ENCODE measurements at places on chromosomes 4 and X.

DNA sequence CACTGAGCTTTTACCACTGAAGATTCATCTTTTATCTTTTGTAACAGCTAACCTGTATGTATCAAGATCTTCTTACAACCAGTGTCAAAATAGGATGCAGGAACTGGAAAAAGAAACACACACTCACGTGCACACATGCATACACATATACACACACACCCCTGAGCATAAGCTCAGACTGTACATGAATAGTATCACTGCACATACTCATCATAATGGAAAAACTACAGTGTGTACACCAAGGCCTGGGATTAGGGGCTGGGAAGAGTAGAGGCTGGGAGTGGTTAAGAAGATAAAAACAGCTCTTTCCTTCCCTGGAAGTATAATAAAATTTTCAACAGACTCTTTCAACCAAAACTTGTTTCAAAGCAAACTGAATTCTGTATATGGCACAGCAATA, 73.4 kb downstream of the RELL1 start:
- no peak for DNase-seq

DNA sequence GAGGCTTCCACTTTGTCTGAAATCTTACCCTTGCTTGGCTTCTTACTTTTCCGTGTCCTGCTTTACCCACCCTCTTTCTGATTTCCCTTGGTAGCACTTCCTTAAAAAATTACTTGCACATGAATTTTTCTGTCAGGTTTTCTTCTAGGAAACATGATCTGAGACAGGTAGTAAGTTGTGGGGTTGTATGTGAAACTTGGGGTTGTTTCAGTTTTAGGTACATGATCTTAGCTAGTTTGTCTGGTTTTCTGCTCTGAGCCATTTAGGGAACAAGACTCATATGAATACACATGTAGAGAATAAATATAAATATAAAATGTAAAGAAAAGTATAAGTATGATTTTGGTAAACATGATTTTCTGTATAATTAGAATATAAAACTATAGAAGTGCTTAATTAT, 17.4 kb upstream of the ARMCX2 start:
- DNase-seq = no peak

DNA sequence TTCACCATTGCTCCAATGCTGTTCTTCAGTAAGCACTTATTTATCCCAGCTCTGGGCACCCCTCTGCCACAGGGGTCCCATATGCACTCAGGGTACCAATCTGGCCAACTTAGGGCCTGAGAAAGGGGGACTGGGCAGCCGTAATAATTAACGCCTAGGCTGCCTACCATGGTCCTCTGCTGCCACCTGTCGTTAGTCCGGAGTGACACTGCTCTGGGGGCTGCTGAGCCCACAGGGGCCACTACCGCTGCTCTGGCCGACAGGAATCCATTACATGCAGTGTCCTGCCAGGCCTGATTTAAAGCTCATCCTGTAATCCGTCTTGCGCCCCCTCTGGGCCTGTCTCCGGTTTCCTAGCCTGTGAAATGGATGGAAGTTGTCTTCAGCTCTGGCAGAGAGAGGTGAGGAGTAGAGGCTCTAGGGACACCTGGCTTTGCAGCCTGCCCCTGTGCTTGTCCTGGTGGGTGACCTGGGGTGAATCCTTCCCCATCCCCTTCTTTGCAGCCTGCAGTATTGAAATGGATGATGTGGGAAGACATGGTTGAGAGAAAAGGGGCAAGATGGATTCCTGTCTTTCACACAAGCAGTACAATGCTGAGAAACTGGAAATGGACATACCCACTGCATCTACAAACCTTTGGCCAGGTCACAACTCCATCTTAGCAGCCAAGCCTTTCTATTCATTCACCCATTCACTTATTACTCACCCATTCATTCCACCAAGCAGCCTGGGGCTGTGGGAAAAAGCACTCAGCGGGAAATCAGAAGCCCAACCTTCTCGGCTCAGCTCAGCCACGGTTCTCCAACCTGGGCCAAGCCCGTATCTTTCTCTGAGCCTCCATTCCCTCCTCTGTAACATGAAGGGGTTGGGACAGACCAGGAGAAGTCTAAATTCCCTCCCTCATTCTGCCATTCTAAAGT, 116.3 kb upstream of the NALF2 start:
- no peak for DNase-seq

GRCh38 chr4:2936773-2937145, 26.4 kb downstream of the NOP14 start:
- DNase-seq = no peak

- no peak for DNase-seq
Measured at GRCh38 chr4:79823148-79823763, 249.8 kb downstream of the ANTXR2 start.

GRCh38 chr4:77185686-77186085, 28.7 kb downstream of the CCNG2 start:
- DNase-seq = no peak

GRCh38 chr4:177737387-177737940, 295.2 kb upstream of the AGA start:
- DNase-seq = no peak

DNA sequence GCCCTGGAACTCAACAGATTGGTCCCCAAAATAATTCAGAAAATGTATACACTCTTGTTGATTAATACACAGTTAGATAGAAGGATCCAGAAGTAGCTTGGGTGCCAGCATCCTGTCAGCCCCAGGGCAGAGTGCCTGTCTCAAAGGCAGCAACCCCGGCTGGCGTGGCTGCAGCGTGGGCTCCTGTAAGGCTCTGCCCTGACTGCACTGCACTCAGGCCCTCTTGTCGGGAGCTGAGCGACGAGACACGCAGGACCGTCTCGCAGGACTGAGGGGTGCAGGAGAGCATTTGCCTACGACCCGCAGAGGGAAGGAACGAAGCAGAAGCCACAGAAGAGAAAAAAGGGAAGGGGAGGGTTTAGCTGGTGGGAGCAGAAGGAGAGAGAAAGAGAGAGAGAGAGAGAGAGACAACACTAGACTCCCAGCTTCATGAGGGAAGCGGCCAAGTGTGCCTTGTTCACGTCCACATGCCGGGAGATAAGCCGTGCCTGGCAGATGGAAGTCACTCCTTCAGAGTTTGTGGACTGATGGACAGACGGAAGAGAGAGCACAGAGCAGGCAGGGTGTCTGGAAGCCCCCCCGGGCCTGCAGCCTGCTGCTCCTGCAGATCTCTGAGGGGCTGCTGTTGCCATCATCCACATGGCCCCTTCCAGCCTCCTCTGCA, 38.7 kb upstream of the HELT start:
- no peak for DNase-seq

DNA sequence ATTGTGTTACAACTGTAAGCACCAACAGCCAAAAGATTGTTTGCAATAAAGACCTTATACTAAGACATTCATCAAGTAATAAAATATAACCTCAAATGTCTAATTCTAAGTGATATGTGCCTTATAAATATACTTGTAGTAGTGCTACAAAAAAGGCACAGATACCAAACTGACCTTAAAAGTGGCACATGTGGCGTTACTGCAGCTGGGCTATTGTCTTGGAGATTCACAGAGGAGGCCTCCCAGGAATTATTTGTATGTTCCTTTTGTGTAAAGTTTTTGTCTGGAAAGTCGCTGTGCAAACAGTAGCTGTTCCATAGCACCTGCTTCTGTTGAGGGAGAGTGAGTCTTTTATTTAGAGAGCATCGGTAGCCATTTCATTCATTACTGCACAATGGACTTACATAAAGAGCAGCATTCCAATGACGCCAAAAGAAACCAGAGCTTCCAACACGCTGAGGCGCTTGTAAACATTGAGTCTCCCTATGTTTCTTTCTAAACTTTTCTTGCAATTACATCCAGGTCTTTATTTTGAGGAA, 143.7 kb downstream of the RPA4 start:
- no peak for DNase-seq

- no peak for DNase-seq
Measured at GRCh38 chr4:126395664-126396063, 1080.9 kb downstream of the FAT4 start.

GRCh38 chrX:134460862-134461220, 876 bp downstream of the HPRT1 start:
- DNase-seq = no peak

GRCh38 chrX:16953606-16954211, 7.3 kb downstream of the REPS2 start:
- no peak for DNase-seq

DNA sequence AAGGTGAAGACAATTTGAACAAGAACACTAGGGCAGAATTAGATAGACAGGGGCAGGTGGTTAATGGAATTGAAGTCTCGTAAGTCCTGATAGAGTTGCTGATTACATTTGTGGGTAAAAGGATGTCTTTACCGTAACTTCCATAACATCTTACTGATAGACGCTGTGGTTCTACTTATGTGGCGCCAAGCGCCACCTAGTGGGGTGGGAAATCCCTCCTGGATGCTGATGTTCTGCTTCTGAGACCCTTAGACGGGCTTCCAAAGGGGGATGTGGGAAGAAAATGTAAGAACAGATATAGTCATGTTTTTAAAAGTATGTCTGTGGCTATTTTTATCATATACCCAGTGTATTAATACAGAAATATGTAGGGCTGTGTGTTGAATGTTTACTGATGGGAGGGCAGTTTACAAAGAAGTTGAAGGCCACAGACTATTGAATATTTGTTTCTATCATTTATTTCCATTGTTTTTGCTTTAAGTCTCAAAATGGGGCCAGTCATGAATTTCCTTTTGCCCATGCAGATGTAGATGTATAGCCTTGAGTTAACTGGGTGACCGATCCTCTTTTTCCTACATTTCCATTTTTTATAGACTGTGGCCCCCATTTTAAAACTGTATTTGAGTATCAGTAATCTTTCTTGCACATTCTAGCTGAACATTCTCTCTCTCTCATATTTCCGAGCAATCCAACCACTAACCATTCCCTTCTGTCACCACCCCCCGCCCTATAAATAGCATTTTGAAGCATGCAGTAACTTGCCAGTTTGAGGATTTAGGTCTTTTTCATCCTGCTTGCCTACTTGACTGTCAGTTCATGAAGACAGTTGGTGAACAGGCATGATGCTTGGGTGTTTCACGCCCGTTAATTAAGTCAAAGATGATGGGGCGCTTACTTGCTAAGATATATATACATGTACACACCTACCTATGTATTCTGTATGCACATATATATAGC, 12.1 kb upstream of the TLR8 start:
- DNase-seq = peak; percentile 20

DNA sequence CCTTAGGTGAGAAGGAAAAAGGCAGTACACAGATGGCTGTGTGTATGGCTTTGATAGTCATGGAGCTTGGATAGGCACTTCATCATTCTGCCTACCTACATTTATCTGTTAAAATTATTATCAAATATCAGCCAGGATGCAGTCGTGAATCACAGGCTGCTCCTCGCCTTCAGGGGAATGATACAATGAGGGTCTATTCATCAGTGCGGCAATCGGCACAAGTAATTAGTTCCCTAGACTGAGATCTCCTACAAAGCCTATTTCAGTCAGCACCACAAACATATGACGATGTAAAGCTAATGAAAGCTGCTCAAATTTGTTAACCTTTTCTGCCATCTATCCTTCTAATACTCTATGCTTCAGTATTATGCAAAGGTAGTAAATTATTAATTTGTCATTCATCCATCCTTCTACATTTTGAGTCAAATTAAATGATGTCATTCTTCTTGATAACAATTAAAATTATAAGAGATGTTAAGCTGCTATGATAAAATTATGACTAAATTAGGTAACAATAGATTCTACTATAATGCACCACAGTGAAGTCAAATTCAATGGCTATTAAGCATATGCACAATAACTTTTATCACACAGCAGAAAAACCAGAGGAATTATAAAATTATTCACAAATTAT, 19.0 kb downstream of the MAB21L2 start:
- DNase-seq = no peak

DNA sequence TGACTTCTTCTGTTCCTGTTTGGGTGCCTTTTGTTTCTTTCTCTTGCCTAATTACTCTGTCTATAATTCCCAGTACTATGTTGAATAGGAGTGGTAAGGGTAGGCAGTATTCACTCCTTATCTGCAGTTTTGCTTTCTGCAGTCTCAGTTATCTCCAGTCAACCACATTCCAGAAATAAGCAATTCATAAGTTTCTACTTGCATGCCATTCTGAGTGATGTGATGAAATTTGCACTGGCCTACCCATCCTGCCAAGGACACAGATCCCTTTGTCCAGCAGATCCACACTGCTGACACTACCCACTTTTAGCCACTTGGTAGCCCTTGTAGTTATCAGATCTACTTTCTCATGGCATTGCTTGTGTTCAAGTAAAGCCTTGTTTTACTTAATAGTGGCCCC, 971.6 kb upstream of the INTU start:
- no peak for DNase-seq

DNA sequence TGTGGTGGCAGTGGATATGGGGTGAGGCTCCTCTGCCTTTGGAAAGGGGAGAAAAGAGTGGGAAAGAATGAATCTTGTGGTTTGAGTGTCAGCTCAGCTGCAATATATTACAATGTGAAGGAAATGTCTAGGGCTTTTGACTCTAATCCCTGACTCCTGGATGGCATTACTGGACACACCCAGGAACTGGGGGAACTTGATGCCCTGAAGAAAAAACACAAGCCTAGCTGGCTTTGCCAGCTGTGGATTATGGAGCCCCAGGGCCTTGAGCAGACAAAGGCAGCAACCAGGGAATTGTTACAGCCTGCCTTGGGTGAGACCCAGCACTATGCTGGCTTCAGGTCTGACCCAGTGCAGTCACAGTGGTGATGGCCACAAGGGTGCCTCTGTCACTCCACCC, 57.1 kb upstream of the CYSLTR1 start:
- DNase-seq = no peak

GRCh38 chr4:112509243-112510141, 6.5 kb downstream of the NEUROG2 start:
- no peak for DNase-seq

GRCh38 chr4:89347363-89348025, 39.9 kb upstream of the GPRIN3 start:
- no peak for DNase-seq

GRCh38 chrX:134186362-134187121, 50.4 kb upstream of the CCDC160 start:
- DNase-seq = peak; percentile 20

- no peak for DNase-seq
Measured at GRCh38 chr4:132076829-132077228, 1072.3 kb upstream of the PCDH10 start.

- no peak for DNase-seq
Measured at GRCh38 chr4:88957570-88957969, 99.4 kb downstream of the FAM13A start.

DNA sequence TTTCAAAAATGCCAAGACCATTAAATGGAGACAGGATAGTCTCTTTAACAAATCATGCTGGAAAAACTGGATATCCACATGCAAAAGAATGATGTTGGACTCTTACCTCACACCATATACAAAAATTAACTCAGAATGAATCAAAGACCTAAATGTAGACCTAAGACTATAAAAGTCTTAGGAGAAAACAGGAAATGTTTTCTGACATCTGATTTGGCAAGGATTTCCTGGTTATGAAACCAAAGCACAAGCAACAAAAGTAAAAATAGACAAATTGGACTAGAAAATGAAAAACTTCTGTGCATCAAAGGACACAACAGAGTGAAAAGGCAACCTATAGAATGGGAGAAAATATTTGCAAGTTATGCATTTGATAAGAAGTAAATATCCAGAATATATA, 37.6 kb downstream of the ARFIP1 start:
- no peak for DNase-seq

All from activated CD8-positive, alpha-beta memory T cell treated with anti-CD3 and anti-CD28 coated beads for 1 hour (primary cell).